Breast epithelium (tissue), 4 donors: ENCODE measurements at places on chromosomes 16 and 17. TPM values are rescaled to one million over a fixed set of nuclear protein-coding genes. Genes with fewer than 3 reads are reported as not detected.

TMC7 gene
- total RNA-seq: 0.73 TPM

KRT33B gene
- not detected for total RNA-seq

ASGR1 gene
- 1.0 TPM for total RNA-seq

ZSCAN10 gene
- total RNA-seq: not detected

OMG gene
- total RNA-seq: not detected

TMEM132E gene
- under 0.01 TPM for total RNA-seq
